ENCODE measurements at places on chromosomes 1 and 21.
A peak's percentile ranks its signal among the peaks of the same experiment; 100 is the strongest.

DNA sequence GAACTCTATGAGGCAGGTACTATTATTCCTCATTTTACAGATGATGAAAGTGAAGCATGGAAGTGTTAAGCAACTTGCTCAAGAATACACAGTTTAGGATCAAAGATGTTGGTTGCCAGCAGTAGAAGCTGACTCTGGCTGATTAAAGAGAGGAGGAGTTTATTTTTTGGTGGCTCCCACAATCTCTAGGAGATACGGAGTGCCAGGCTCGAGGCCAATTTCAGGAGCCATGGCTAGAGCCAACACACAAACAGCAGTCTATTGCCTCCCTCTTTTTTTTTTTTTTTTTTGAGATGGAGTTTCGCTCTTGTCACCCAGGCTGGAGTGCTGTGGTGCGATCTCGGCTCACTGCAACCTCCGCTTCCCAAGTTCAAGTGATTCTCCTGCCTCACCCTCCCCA, 19.6 kb downstream of the TTF2 start:
- no peak for DNase-seq

DNA sequence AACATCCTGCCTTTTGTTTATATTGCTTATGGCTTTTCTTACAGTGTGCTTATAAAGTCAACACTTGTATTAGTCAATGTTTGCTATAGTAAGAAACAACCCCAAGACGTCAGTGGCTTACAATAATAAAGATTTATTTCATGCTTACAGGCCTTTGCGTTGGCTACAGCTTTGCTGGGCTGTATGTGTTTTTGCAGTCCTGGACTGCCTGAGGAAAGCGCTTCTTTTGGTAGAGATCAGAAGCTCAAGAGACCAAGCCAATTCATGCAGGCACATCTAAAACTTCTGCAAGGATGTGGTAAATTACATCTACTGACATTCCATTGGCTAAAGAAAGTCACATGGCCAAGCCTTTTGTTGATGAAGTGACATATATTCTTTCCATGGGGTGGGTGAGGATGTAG, 17.5 kb upstream of the PRKAA2 start:
- no peak for DNase-seq

DNA sequence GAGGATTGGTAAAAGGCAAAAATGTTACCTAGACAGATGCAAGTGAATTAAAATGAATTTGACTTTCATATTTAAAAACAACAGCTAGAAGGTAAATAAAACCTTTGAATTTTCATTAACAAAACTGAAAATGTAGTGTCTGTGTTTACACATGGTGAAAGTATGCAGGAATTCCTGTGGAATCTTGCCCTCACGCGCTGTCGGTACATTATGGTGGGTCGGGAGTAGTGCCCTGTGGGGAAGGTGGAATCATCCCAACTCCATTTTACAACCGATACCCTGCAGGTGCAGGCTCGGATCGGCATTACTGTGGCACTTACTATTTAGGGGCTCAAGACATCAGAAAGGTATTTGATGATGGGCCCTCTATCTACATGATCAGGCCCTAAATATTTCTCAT, 197.2 kb upstream of the MAP1LC3C start:
- DNase-seq: no peak

DNA sequence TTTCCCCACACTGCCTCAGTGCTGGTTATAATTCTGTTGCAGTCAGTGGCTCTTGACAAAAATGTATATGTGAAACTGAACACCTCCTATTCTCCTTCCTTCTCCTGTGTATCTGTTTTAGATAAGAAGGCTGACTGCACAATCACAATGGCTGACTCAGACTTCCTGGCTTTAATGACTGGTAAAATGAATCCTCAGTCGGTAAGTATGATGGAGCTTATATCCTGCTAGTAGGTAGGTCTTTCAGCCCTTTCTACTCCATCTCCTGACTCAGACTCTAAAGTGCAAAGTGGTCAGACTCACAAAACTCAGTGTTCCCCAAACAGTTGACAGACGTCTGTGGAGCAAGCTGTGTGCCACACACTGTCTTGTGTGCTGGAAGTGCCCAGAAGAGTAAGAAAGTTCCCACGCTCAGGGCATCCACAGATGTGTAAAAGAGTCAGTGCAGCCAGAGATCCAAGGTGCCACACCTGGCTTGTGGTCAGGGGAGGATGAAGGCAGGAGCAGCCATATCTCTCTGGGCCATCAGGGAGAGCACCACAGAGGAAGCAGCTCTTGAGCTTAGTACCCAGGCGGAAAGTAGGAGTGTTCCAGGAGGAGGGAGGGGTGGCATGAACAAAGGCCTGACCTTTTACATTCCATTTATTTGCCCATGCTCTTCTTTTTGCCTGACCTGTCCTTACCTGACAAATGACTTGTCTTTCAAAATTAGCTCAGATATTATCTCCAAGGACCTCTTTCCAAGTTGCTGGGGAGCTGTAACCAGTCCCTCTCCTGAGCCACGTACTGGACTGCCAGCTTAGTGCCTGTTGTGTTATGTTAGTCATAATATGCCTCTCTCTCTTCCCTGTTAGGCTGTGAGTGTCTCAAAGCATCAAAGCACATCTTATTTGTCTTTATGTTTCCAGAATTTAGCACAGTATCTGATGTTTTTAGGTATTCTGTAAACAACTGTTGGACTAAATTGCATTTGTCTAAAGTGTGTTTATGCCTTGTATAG, 14.0 kb upstream of the PODN start:
- peak; percentile 93 for DNase-seq

DNA sequence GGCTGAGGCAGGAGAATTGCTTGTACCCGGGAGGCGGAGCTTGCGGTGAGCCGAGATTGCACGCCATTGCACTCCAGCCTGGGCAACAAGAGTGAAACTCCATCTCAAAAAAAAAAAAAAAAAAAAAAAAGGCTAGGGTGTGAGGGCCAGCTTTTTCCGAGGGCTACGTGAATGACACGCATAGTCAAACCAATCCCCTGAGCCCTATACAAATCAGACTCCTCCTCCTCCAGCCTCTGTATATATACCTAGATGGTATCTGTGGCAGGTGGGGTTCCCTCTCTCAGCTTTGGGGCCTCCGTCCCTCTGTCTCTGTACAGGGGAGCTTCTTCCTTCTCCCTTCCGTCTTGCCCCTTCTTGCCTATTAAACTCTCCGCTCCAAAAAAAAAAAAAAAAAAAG, 6.7 kb downstream of the S100A16 start:
- DNase-seq: no peak

DNA sequence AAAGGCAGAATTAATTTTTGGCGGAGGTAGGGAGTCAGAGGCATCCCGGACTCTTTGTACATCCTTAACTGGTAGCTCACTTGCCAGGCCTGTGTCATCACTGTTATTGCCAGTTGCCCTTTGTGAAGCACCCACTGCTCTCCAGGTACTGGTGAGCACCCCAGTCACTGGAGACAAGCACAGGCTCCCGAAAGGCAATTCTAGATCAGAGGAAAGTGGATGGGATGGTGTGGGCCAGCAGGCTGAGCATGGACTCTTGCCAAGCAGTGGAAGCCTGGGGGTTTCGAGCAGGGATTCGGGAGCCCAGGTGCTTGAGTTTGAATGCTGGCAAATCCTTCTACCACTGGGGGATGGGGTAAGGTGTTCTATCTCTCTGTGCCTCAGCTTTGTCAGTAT, 551.1 kb downstream of the MATN1 start:
- DNase-seq: no peak

GRCh38 chr1:226406401-226406881, 1.5 kb downstream of the PARP1 start:
- peak; percentile 17 for DNase-seq

DNA sequence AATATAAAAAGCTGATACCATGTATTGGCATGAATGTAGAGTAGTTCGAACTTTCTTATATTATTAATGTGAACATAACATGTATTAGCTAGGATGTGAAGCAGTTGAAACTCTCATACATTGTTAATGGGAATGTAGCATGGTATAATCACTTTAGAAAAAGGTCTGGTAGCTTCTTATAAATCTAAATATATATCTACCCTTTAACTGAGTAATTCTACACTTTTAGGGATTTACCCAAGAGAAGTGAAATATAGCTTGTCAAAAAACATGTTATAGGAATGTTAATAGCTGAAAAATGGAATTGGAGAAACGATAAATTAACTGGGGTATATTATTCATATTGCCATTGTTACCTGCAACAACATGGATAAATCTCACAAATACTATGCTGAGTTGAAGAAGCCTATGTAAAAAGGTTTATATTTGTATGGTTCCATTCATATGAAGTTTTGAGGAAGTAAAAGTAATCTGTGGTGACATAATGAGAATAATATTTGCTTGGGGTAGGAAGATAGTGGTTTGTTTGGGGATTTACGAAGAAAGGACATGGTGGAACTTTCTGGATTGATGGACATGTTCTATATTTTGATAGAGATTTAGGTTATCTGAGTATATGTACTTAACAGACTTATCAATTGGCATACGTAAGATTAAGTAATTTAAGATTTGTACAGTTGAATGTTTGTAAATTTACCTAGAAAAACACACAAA, 76.6 kb downstream of the MAST2 start:
- DNase-seq: no peak

DNA sequence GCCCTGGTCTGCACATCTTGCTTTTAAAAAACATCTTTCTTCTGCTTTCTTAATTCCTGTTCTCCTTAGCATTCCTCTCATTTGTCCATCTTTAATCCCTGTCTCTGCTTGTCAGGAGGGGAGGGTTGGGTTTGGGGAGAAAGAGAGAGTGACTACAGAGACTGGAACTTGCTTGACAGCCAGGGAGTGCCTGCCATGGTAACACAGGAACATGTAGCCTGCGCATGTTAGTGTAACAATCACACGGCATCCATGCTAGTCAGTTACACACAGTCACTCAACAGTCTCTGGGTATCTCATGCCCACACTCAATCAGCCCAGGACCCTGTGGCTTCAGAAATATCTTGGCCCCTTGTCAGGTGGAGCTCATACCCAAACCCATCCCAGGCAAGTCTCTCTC, 818 bp upstream of the TFAP2E start:
- DNase-seq: no peak
